Right cardiac atrium (tissue), 5 donors: ENCODE measurements at places on chromosomes 4 and X.

DNA sequence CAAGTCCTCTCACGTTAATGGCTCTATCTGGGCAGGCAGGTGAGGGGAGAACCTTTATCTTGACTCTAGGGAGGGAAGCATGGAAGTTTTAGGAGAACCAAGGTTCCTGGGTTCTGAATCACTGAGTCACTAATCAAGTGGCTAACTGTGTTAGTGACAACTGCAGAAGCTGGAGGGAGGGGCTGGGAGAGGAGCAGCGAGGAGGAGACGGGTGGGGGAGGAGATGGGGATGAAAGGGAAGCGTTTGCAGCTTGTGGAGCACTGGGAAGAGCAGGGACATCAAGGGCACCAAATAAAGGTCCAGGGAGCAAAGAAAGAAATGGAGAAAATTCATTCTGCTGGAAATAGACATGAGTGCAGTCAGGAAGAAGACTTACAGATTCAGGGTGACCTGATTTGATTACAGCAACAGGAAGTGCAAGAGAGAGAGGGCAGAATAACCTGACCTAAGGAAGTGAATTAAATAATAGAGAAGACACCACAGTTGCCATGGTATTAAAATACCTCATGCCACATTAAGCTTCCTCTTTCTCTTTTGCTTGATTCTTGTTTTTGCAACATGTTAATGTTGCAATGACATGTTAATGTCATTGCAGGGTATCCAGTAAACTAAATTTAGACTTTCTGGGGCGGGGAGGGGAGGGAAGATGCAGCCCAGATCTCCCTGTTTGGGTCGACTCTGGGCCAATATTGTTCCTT is 4.5 kb upstream of the SETD7 start:
- no peak for DNase-seq

DNA sequence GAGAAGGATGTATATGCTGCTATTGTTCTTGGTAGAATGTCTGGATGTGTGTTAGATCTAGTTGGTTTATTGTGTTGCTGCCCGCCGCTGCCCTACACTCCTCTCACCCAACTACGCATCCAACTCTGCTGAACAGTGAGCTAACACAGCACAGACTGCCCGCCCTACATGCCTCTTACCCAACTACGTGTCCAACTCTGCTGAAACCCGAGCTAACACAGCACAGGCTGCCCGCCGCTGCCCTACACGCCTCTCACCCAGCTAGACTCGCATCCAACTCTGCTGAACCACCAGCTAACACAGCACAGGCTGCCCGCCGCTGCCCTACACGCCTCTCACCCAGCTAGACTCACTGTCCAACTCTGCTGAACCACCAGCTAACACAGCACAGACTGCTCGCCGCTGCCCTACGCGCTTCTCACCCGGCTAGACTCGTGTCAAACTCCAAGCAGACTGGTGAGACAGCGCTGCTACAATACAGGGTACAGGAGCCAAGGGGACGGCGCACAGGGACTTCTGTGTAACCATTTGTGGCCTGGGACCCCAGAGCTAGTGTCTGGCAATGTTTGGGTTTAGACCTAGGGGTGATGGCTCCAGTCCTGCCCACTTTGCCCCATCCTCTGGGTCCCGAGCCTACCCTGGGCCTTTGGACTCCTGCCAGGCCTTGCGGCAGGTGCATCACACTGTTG is 11.6 kb upstream of the CTBP1 start:
- DNase-seq: no peak

DNA sequence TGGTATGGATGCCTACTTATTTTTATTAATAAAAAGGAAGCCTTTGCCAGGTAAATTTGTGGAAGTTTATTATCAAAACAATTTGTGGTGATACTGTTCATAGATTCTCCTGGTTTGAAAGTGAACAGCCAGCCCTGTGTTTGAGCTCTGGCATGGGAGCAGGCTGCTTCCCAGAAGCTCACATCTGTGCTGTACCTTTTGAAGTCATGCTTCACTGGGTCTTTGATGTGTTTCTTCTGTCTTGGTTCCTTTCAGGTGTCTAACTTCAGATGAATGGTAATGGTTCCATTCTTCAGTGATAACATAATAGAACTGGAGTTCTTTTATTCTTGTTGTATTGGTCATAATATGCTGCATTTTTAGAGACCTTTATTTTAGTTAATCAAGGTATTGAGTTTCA is 85.5 kb downstream of the BMPR1B start:
- no peak for DNase-seq

DNA sequence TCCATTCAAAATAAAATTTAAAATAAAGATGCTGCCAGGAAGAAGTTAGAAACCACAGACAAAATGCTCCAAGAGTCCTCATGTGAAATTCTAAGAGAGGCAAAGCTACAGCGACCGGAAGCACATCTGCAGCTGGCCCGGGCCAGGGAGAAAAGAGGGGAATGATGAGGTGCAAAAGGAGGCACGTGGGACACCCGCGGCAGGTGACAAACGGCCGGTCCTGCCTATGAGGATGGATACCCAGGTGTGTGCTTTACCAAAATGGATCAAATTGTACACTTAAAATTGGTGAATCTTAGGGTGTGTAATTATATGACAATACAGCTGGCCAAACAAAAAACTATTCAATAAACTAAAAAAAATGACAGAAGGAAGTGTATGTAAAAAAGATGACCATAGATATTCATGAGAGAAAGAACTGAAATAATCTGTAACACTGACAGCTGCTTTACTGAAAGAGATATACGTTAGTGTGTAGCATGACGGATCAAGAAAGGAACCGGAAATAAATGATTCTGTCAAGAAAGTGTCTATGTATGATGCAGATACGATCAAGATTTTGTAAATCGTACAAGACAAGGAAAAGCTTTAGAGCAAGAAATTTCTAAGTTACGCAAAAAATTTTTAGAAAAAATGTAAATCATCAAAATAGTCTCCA is 29.5 kb downstream of the PPP2R3B start:
- no peak for DNase-seq

GRCh38 chrX:111360839-111361238 is 51.2 kb downstream of the DCX start:
- DNase-seq: no peak

- peak; percentile 22 for DNase-seq
These were observed 25.6 kb downstream of the FLNA start for GRCh38 chrX:154348646-154349358.

DNA sequence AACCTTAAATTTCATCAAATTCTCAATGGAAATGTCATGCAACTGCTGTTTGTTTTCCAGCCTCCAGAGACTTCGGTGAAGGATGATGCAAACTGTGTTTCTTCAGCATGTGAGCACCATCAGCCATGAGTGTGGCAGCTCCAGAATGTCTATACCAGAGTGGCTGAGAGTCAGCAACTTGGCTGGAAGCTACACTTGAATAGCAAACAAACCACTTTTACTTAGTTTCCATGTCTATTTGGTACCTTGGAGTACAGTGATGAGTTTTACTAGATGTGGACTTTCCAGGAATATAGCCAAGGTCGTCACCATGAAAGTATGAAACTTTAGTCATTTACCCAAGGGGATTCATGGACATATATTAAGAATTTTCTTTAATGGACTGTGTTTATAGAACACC is 4.3 kb upstream of the IL21 start:
- DNase-seq: no peak

- no peak for DNase-seq
These were observed 23.7 kb downstream of the SMPX start for GRCh38 chrX:21734175-21734574.

DNA sequence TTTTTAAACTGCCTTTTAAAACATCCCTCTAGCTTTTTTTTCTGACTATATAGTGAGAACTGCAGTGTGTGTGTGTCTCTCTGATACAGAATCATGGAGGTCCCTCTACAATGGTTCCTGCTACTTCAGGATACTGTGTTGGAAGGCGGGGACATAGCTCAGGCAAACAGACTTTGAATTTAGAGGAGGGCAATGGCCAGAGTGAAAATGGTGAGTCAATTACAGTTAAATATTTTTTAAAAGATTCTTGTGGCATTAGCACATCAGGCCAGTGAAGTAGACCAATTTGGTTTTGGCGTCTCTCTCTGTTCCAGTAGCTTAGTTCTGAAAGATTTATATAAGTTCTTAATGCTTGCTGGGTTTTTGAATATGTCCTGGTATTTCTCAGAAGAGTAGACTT is 47.1 kb downstream of the ALG13 start:
- DNase-seq: no peak

DNA sequence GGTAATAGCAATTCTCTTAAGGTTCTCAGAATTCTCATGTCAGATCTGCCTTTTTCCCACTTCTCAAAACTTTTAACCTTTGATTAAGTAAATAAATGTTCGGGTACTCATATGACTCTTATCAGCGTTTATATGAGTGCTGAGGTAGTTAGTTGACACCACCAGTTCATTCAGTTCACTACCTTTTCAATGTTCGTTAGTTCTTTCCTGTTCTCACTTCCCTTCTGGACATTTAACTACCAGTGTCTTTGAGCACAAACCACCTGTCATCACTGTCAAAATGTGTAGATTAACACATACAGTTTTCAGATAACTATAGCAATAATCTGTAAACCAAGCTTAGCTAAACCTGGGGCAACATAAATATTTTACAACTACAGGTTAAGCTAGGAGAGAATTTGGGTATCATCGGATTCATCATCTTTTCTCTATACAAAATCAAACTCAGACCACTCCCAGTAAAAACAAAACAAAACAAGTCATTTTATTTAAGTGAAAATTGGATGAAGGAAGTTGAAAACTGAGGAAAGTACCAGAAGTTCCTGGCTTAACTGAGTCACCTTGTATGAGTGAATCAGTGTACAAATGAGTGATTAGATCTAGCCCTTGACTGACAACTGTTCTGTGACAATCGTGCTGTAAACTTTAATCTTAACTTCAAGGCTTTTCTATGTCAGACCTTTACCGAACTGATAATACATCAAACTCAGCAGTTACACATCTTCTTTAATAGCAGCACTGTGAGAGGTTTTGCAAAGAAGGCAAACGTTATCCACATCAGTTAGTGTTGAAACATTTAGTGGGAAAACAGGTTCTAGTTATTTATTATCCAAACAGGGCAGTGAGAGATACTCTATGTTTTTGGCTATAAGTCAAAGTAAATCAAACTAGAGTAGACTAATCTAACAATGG is 41.9 kb downstream of the ARHGEF38 start:
- no peak for DNase-seq

GRCh38 chr4:185307136-185307950 is 88.4 kb downstream of the LRP2BP start:
- DNase-seq: no peak

GRCh38 chr4:189815404-189816192 is 125.1 kb upstream of the FRG1 start:
- DNase-seq: no peak

DNA sequence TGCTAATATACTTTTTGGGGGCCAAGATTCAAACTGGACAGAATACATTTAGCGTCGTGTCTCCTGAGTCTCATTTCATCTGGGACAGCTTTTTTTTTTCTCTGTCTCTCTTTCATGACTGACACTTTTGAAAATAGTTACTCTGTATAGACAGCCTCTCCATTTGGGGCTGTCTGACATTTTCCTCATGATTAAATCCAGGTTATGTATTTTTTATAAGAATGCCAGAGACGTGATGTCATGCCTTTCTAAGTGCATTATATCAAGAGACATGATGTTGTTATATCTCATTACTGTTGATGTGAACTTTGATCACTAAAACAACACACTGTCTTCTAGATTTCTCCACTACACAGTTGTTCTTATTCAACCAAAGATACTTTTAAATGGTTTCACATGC is 199.0 kb downstream of the BANK1 start:
- no peak for DNase-seq

DNA sequence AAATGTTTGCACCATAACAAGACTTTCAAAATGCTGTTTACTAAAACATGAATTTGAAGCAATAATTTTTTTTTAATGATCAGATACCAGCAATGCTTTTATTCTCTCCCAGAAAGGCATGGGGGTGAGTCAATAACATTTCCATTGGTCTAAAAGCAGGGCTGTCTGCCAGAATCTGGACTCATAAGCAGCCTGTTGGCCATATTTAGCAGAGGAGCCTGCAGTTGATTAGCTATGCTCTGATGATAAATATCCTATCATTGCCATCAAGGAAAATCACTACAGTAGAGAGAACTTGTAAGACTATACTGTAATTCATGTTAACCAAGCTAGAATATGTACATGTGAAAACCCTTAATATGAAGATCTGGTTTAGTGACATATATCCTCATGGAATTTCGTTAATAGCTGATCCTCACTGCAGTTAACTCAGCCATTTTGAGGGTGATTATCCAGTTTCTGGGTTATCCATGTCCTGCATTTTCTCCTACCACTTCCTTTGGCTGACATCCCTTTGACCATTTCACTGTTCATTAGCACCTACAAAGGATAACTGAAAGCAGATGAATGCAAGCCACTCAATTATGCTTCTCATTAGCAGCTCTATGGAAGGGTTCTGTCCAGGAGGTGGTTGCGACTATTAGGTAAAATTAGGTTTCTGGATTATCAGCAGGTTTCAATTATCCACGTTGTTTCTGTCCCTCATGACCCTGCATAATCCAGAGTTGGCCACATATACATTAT is 72.9 kb upstream of the DIAPH2 start:
- no peak for DNase-seq

DNA sequence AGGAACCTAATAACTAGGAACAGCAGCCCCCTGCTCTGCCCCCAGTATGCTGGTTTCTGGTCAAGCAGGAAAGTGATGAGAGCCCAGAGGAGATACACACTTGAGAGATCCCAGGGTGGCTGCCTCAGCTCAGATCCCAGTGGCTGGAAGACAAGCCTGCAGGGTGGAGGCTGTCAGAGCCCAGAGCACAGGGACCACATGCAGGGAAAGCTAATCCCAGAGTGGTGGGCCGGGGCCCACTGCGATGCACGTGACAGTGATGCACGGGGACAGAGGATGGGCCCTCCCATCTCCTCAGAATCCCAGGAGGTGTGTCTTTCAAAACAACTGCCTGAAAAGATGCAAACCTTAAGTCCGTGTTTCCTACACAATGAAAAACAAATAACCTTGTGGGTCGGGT is 29.1 kb upstream of the CRMP1 start:
- DNase-seq: no peak

DNA sequence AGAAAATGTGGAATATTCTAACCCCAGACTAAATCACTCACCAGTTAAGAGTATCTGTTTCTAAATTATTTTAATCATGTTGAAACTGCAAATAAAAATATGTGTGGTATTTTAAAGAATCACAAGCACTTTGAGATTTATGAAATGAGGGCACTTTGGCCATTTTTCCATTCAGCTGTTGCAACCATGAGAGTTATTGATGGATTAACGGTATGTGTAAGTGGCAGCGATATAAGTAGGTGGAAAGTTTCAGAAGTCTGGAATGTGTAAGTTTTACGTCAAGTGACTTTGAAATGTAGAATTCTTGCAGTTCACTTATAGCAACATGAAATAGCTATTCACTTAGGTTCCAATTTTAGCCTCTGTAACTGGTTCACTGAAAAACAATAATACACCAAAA is 905.1 kb upstream of the SLIT2 start:
- no peak for DNase-seq

GRCh38 chrX:110734894-110735541 is 60.6 kb downstream of the CHRDL1 start:
- DNase-seq: no peak

DNA sequence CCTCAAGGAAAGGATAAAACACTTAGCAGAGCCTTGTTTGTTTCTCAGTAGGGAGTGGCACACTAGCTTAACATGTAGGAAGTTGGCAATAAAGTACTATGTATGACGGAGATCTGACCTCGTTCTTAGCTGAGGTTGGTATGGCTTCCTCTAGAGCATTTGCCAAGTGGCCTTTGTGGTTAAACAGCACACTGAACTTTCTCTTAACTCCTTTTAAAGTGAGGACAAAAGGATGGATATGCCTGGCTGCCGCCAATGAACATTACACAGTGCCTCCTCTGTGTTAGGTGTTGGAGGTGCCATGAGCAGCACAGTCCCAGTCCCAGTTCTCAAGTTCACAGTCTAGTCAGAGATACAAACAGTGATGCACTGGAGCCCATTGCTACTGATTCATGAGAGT is 54.4 kb downstream of the VGLL1 start:
- DNase-seq: no peak
